ENCODE measurements at places on chromosomes 16 and 17.

DNA sequence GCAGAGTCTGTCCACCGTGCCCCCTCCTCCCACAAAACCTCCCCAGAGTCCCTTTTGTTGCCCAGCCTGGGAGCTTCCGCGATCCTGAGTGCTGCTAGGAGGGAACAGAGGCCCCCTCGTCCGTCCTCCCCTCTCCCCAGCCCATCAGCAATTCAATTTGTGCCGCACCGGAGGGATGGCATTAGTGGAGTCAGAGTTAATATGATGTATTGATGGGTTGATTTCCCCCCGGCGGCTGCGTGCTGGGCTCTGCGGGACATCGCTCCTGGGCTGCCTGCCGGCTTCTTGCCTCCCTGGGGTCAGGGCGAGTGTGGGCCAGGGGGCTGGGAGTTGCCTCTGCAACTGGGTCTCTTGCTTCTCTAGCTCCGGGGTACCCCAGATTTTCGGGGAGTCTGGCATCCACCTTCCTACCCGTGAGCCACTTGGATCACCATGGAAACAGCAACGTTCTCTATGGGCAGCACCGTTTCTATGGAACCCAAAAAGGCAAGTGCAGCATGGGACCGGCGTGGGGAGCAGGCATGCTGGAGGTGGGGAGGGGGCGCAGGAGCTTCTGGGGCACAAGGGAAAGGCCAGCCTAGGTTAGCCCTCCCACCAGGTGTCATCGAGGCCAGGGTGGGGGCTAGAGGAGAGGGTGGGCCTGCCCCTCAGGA is 42.9 kb downstream of the BAHCC1 start:
- DNase-seq: no peak

DNA sequence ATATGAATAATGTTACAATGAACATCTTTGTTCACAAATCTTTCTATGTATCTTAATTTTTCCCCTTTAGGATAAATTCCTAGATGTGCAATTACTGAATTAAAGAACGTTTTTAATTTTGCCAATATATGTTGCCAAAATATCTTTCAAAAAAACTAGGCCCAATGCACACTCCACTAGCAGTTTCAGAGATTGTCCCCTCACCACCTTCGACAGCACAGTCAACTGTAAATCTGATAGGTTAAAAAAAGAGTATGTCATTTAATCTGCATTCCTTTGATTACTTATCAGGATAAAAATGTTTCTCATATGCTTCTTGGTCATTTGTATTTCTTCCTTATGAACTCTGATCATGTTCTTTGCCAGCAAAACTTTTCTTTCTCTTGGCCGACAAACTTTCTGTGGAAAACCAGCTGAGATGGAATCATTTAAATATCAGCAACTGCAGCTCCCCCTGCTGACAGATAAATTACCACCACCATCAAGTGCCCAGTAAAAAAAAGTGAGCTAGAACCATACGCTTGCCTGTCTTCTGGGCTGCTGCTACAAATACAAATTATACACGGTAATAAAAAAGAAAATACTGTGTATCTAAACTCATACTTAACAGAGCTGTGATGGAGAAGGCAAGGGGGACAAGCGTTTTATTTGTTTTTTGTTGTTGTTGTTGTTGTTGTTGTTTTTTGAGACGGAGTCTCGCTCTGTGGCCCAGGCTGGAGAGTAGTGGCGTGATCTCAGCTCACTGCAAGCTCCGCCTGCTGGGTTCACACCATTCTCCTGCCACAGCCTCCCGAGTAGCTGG is 19.6 kb upstream of the KANSL1 start:
- DNase-seq: peak; percentile 22

GRCh38 chr16:49461517-49461951 is 87.9 kb downstream of the C16orf78 start:
- DNase-seq: no peak

- peak; percentile 6 for DNase-seq
These were observed 31.8 kb upstream of the TENT4B start for GRCh38 chr16:50121278-50121677.

GRCh38 chr16:67277999-67278772 is 1.1 kb upstream of the PLEKHG4 start:
- DNase-seq: no peak

GRCh38 chr16:4535627-4536108 is 2.9 kb downstream of the CDIP1 start:
- peak; percentile 32 for DNase-seq

- DNase-seq: no peak
These were observed 73.1 kb downstream of the CDH13 start for GRCh38 chr16:82699711-82700495.

DNA sequence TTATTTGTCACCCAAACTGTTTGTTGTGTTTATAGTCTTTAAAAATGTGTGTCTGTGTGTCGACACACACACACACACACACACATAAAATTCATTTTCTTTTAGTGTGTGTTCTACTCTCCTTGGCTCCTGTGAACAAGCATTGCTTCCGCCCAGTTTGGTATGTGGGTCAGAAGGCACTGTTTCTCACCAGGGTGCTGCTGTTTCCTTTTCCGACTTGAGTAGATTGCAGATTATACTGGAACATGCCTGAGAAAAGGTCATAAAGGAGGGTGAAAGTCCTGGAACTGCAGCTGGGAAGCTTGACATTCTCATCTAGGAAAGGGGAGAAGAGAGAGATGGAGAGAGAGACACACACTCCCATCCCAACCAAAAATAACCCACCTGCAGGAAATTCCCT is 330.3 kb downstream of the BCAS3 start:
- no peak for DNase-seq

GRCh38 chr16:47511882-47512281 is 50.8 kb downstream of the PHKB start:
- DNase-seq: no peak

- no peak for DNase-seq
These were observed 102.8 kb downstream of the XYLT1 start for GRCh38 chr16:17367923-17368322.

DNA sequence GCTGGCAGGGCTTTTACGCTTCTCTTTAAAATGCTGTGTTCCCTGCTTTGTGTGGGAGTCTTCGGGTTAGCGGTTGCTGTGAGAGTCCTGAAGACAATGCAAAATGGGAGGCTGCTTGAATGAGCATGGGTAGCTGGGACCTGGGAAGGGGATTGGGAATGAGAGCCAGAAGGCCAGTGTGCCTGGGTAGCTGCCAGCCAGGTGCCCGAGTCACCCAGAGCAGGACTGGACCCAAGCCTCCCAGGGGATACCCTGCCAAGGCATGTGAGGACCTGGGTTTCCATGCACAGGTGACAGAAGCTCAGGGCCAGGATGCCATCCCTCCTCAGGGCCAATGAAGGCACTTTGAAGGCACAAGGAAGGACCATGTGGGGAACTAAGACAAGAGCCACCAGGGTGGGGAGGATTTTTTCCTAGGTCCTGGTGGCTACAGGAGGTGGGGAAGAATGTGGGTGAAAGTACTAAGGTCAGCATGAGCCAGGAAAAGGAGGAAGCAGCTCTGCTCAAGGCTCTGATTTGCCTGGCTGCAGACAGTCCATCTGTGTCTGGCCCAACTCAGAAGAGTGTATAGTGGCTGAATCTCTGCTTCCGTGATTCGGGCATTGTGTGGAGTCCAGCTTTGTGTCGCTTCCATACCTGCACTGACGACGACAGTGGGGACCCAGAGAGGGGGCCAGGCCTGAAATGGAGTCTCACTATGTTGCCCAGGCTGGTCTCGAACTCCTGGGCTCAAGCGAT is 20.5 kb downstream of the TMEM94 start:
- DNase-seq: no peak

DNA sequence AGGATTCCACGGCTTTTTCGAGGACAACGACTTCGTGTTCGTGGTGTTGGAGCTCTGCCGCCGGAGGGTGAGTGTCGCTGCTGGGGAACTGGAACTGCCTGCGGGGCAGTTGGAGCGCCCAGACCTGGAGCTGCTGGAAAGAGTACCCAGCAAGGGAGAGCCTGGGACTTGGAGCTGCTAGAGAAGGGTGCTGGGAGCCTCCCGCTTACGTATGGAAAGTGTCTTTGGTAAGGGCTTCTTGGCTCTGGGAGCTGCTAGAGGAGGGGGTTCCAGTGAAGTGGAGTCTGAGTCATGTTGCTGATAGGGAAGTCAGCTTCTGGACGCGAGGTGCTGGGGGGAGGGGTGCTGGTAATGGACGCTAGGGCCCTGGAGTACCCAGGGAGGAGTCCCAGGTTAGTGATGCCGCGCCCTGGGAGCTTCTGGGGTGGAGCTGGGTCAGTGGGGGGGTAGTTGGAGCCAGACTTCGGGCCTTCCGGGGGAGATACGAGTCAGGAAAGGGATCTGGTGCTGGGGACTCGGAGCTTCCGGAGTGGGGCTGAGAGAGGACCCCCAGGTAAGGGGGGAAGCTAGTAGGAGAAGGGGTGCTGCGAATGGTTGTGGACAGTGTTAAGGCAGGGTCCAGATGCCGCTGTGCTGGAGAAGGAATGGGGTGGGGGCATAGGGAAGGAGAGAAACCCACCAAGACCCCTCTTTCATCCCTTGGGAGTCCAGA is 741 bp downstream of the PLK1 start:
- peak; percentile 34 for DNase-seq

- DNase-seq: no peak
These were observed 2.9 kb downstream of the SPATA32 start for GRCh38 chr17:45258981-45259380.

- DNase-seq: no peak
These were observed 64.5 kb upstream of the RBFOX1 start for GRCh38 chr16:7268182-7268581.

- DNase-seq: peak; percentile 5
These were observed 475.9 kb upstream of the CCL2 start for GRCh38 chr17:33779234-33779591.

- DNase-seq: peak; percentile 30
These were observed 17.5 kb upstream of the C17orf78 start for GRCh38 chr17:37358098-37358829.

- DNase-seq: no peak
These were observed 658 bp downstream of the TNFRSF12A start for GRCh38 chr16:3020604-3021448.

GRCh38 chr16:48152226-48152625 is 3.6 kb downstream of the ABCC12 start:
- DNase-seq: no peak

- no peak for DNase-seq
These were observed 699 bp upstream of the MAP1LC3B start for GRCh38 chr16:87391324-87391949.

DNA sequence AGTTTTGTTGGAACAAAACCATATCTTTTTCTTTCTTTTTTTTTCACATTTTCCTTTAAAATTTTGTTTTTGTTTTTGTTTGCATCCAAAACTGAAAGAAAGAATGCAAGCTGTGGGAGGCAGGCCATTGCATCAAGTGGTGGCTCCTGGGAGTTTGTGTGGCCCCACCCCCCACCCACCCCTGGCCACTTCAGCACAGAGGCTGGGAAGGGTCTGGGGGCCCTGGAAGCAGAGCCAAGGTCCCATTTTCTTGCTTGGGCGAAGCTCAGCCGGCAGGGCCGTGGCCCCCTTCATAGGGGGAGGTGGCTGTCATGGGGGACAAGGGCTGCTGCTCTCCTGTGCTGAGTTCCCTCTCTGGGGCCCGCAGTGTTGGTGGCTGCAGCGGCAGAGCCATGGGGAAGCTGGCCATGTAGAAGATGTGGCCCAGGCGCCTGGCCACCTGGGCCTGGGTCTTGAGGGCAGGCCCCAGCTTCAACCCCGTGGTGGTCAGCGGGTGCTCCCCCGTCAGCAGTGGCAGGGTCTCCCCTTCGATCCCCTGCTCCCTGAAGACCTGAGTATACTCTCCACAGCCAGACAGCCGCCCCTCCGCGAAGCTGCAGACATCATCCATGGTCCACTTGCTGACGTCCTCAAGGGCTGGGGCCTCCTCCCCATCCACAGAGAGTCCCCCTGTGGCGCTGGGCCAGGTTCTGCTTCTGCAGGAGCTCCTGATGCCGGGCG is 19.8 kb downstream of the PAFAH1B1 start:
- no peak for DNase-seq

Data from stimulated activated CD4-positive, alpha-beta T cell treated with anti-CD3 and anti-CD28 coated beads, Interleukin-4, amount 100 ng/mL, for 48 hours (primary cell).